ENCODE measurements at places on chromosomes 4 and X.

DNA sequence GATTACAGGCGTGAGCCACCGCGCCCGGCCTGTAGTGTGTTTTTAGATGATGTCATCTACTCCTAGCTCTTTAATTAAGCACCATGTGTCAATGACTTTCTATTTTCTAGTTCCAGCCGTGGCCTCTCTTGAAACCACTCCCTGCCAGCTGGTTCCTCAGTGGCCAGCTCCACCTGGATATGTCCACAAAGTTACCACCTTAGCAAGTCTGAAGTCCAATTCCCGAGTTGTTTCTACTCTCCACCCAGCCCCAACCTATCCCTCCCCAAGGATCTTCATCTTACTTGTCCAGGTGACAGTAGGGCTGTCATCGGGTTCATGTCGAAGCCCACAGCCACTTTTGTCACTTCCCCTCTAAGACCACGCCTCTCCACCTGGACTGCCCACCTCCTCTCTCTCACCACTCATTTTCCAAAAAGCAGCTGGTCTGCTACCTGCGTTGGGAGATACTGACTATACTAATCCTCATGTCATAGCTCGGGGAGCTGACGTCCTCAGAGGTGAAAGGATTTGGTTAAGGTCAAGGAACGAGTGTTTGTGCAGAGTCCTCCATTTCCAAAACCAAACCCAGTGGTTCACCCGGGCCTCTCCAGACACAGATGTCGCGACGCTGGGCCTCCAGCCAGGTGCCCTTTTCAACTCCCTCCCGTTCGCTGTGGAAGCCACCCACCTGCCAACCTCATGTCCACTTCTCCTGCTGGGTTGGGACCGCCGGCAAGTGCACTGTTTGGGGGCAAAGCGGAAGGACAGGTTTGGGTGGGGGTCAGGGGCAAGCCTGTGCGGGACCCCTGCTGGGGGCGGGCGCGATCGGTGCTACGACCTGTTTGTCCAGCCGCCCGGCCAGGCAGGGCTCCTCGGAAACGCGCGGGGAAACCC lies 704 bp downstream of the FAM3A start:
- H3K27me3 ChIP-seq: no peaks in the 10 kb centered on the region
- peaks cover 2% of the 10 kb centered on the region for H3K36me3 ChIP-seq
- no peak for DNase-seq
- H3K27ac ChIP-seq: peak overlapping the region; percentile 76
- peaks cover 26% of the 10 kb centered on the region for H3K4me1 ChIP-seq
- H3K4me3 ChIP-seq: peak overlapping the region; percentile 78

- H3K27me3 ChIP-seq: no peaks in the 10 kb centered on the region
- H3K4me1 ChIP-seq: no peaks in the 10 kb centered on the region
- H3K27ac ChIP-seq: no peak overlapping the region
These were observed 81.1 kb downstream of the RBMX2 start for GRCh38 chrX:130482871-130483270.

DNA sequence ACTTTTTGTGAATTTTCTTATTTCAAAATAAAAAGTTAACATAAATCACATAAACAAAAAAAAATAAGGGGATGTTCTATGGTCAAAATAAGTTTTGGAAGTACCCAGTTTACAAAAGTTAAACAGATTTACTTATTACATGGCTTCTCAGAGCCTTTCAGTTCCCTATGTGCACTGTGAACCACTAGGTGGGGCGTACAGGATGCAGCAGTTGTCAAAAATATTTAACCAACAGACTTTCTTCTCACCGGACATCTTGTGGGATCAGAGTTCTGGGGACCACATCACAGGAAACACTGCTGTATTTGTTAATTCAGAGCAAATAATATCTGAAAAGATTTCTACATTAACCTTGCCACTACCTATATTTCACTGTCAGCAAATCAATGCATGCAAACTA lies 74.1 kb downstream of the SMARCA1 start:
- H3K4me3 ChIP-seq: no peak overlapping the region
- peaks cover 11% of the 10 kb centered on the region for H3K27me3 ChIP-seq
- no peak for DNase-seq
- H3K4me1 ChIP-seq: no peaks in the 10 kb centered on the region
- H3K36me3 ChIP-seq: no peaks in the 10 kb centered on the region

- peaks cover 11% of the 10 kb centered on the region for H3K4me1 ChIP-seq
- no peak for DNase-seq
- peaks cover 7% of the 10 kb centered on the region for H3K36me3 ChIP-seq
- H3K27me3 ChIP-seq: peaks cover 33% of the 10 kb centered on the region
These were observed 1.1 kb downstream of the PCSK1N start for GRCh38 chrX:48834383-48834709.

DNA sequence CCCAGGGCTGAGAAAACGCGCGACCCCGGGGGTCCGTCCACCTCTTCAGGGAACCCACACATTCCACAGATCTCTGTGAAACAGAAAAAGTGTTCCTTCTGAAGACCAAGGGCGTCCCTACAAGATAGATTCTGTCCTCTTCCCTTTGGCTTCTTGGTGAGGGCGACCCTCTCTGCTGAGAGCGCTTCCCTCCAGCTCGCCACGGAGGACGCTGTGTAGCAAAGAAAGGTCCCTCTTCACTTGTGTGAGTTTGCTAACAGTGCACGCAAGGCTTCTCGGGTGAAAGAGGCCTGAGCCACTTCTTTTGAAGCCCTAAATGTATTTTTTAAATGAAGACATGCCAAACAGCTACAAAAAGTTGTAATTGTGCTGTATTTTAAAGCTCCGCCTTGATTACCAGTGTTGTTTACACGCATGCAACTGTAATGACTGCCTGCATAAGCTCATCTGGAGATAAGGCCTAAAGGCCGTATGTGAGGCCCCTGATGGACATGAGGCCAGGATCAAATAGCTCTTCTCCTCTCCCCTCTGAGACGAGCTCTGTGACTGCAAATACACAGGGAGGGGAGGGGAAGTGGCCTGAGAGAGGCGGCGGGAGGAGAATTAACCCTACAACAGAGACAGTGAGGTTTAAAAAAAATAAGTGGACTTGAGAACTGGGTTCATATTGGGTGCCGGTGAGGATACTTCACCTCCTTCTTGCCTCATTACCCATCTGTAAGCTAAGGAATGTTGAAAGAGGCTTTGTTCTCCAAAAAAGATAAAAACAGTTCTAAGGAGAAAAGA lies 95.5 kb downstream of the SOWAHB start:
- no peak for DNase-seq
- no peaks in the 10 kb centered on the region for H3K4me1 ChIP-seq
- no peak overlapping the region for H3K27ac ChIP-seq
- H3K27me3 ChIP-seq: peaks cover 70% of the 10 kb centered on the region
- H3K4me3 ChIP-seq: no peak overlapping the region
- H3K36me3 ChIP-seq: no peaks in the 10 kb centered on the region

- H3K36me3 ChIP-seq: peaks cover 6% of the 10 kb centered on the region
- peaks cover 16% of the 10 kb centered on the region for H3K4me1 ChIP-seq
- no peak for DNase-seq
- no peak overlapping the region for H3K4me3 ChIP-seq
These were observed 2.2 kb downstream of the CCNB3 start for GRCh38 chrX:50206753-50207152.

DNA sequence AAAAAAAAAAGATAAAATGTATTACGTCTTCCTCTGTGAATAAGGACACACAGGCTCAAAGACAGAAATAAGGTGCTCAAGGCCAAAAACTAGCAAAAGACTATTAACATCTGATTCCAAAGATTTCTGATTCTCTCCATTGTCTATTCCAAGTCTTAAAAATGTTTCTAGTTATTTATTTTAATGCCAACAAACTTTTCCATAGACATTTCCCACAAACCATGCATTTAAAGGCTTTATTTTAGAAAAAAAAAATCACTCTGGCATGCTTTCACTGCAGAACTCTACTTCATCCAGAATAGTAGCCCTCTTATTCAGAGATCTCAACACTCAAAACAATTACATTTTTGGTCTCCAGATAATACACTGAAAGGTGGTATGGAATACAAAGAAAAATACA lies 545.0 kb upstream of the TENM3 start:
- no peaks in the 10 kb centered on the region for H3K4me1 ChIP-seq
- H3K4me3 ChIP-seq: no peak overlapping the region
- DNase-seq: no peak
- H3K27me3 ChIP-seq: no peaks in the 10 kb centered on the region
- no peak overlapping the region for H3K27ac ChIP-seq

DNA sequence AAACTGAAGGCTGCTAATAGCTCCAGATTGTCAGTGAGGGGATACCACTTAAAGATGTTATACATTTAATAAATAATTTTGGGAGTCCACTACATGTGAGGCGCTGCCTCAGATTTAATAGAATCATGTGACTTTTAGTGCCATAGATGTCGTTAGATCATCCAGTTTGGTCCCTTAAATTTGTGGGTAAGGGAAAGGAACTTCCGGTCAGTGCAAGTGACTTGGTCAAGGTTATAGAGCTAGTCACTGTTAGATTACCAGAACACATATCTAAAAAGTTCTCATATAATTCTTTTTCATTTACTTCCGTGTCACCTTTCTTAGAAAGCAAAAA lies 529 bp upstream of the UBA6 start:
- peaks cover 55% of the 10 kb centered on the region for H3K4me1 ChIP-seq
- peaks cover 16% of the 10 kb centered on the region for H3K36me3 ChIP-seq
- H3K27ac ChIP-seq: peak overlapping the region; percentile 94
- DNase-seq: no peak

DNA sequence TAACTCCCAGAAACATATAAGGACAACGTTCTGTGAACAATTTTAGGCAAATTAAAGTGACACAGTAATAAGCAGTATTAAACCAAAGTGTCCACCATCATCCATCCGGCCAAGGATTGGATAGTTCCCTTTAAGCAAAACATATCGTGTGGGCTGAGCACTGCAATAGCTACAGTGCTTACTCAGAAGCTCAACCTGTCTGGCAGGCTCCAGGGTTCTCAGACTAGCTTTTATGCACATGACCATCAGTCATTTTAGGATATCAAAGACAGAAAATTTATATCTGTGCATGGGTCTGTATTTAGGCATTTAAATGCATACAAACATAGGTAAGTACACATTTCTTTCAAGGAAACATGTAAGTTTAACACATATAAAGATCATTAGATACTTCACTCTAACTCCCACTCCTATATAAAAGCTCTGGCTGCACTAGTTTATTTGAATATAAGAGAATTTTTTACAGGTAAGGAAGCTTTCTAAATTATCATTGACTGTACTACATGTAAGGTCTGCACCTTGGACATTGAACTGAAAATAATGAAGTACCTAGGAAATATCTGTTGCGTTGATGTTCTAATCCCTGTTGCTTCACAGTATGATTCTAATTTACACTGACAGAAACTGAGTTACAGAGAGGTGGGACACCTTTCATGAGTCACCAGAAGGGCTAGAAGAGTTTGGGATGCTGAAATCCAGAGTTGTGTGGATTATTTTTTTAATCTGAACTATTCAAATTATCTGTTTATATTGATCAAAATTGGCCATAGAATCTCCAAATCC lies 67.6 kb downstream of the ELOVL6 start:
- H3K4me3 ChIP-seq: no peak overlapping the region
- DNase-seq: no peak
- no peak overlapping the region for H3K27ac ChIP-seq
- H3K36me3 ChIP-seq: no peaks in the 10 kb centered on the region
- no peaks in the 10 kb centered on the region for H3K27me3 ChIP-seq
- peaks cover 9% of the 10 kb centered on the region for H3K4me1 ChIP-seq

GRCh38 chr4:6056976-6057766 lies 38.9 kb upstream of the C4orf50 start:
- no peak overlapping the region for H3K4me3 ChIP-seq
- no peaks in the 10 kb centered on the region for H3K4me1 ChIP-seq
- H3K36me3 ChIP-seq: peaks cover 43% of the 10 kb centered on the region
- no peak for DNase-seq
- no peaks in the 10 kb centered on the region for H3K27me3 ChIP-seq

DNA sequence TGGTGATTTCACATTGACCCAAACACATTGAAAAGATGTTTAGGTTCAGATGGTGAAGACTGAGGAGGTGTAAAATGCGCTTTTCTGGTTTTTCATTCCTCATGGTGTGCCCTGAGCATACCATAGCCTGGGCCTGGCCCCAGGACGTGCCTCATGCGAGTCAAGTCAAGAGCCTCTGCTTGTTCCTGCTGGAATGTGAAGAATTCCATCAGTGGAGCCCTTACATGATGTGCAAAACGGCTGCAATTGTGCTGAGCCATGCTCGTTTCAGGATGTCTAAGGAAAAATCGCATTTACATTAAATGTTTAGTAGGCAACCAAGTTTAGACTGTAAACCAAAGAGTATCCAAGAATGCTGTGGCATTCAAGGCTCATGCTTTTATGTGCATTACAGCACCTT lies 34.9 kb downstream of the GYG2 start:
- H3K4me1 ChIP-seq: no peaks in the 10 kb centered on the region
- DNase-seq: no peak
- H3K4me3 ChIP-seq: no peak overlapping the region
- H3K27ac ChIP-seq: no peak overlapping the region

GRCh38 chr4:69649629-69650028 lies 3.4 kb downstream of the UGT2A1 start:
- no peak overlapping the region for H3K27ac ChIP-seq
- H3K4me1 ChIP-seq: no peaks in the 10 kb centered on the region
- H3K4me3 ChIP-seq: no peak overlapping the region
- H3K36me3 ChIP-seq: no peaks in the 10 kb centered on the region
- H3K27me3 ChIP-seq: no peaks in the 10 kb centered on the region
- no peak for DNase-seq

DNA sequence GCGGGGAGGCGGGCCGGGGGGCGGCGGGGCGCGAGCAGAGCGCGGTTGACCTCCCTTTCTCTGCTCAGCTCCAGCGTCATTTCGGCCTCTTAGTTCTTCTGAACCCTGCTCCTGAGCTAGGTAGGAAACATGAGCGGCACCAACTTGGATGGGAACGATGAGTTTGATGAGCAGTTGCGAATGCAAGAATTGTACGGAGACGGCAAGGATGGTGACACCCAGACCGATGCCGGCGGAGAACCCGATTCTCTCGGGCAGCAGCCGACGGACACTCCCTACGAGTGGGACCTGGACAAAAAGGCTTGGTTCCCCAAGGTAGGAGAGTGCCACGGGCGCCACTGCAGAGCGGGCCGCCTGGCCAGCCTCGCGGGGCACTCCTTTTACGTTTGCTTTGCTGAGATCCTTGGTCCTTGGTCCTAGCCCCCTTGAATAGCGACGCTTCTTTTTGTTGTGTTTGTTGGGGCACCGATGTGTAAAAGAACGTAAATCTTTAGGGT lies at the start of gene HTATSF1:
Gene HTATSF1, plus strand, starts transcription at position 37 of the 497 bp plus-strand sequence. Its CDS starts 93 bp downstream, at position 130.
- H3K27me3 ChIP-seq: no peaks in the 10 kb centered on the region
- no peak for DNase-seq
- H3K4me3 ChIP-seq: peak within 1 kb of the TSS; percentile 84
- peaks cover 12% of the 10 kb centered on the region for H3K4me1 ChIP-seq
- H3K36me3 ChIP-seq: peaks cover 20% of the 10 kb centered on the region
- peak within 1 kb of the TSS; percentile 91 for H3K27ac ChIP-seq

GRCh38 chr4:151227731-151228130 lies 49.2 kb upstream of the PRSS48 start:
- no peak overlapping the region for H3K4me3 ChIP-seq
- no peak overlapping the region for H3K27ac ChIP-seq
- peaks cover 61% of the 10 kb centered on the region for H3K27me3 ChIP-seq
